Activated T-helper 1 cell treated with anti-CD3 and anti-CD28 coated beads, Interleukin-12 subunit alpha, Interleukin-12 subunit beta, Interleukin-2, Interleukin-4 antibody, amounts not matched to agents 30 ng/mL and 10 ng/mL and 1 ng/mL, durations not matched to agents 14 hours and 24 hours and 36 hours (primary cell): ENCODE measurements at places on chromosomes 16 and 17. TPM values are rescaled to one million over a fixed set of nuclear protein-coding genes. Genes with fewer than 3 reads are reported as not detected.

The RHBDF1 gene
- total RNA-seq: 0.52 and 0.96 TPM in 2 replicates

The CUEDC1 gene
- total RNA-seq: 0.37 TPM in 1 of 2 replicates, not detected in the other

The FBXW10B gene
- total RNA-seq: 1.0 and 1.5 TPM in 2 replicates

The TAF15 gene
- total RNA-seq: 311 and 322 TPM in 2 replicates

The BCO1 gene
- not detected in 2 replicates for total RNA-seq

The SPATA22 gene
- not detected in 2 replicates for total RNA-seq

The ABCA3 gene
- 9.0 and 10.0 TPM in 2 replicates for total RNA-seq

The GNGT2 gene
- total RNA-seq: 16.5 and 18.4 TPM in 2 replicates

The BAHCC1 gene
- 0.02 and 0.08 TPM in 2 replicates for total RNA-seq

The C1QTNF8 gene
- total RNA-seq: not detected in 2 replicates

The KRTAP1-5 gene
- total RNA-seq: not detected in 2 replicates

The KRT28 gene
- total RNA-seq: not detected in 2 replicates

The DRC3 gene
- total RNA-seq: not detected in 2 replicates

The PYDC1 gene
- not detected in 2 replicates for total RNA-seq

The ZNF319 gene
- 8.5 and 9.1 TPM in 2 replicates for total RNA-seq

The CES5A gene
- not detected in 2 replicates for total RNA-seq

The KCTD5 gene
- 63.9 and 69.6 TPM in 2 replicates for total RNA-seq
